Tibial artery (tissue), 4 donors: ENCODE measurements at places on chromosomes 11 and 22.

DNA sequence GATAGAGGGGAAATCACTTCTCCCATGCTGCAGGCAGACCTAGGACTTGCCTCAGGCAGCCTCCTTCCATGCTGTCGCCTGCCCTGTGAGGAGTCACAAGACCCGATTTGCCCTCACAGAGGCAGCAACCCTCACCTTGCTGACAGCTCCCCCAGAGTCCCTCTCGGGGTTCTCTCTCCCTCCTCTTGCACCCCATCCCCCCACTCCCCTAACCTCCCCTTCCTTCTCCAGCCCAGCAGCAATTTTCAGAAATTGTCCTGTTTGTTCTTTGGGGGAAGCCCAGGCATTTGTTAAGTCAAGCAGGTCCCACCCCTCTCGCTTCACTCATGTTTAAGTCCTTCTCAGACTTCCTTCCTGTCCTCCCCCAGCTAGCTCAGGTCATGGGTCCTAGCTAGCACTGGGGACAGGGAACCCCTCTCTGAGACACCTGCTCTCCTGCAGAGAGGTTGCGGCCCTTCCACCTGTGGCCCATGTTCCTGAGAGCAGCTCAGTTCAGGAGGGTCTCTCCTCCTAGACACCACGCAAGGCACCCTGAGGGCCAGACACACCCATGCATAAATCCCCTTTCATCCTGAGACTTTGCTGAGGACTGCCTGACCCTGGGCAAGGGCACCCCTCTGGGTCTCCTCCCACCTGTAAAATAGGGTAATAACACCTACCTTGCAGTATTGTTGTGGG lies 6.3 kb upstream of the FXYD2 start:
- peak; percentile 43 for DNase-seq

- no peak for DNase-seq
Measured at GRCh38 chr11:115237578-115237977, 266.6 kb downstream of the CADM1 start.

DNA sequence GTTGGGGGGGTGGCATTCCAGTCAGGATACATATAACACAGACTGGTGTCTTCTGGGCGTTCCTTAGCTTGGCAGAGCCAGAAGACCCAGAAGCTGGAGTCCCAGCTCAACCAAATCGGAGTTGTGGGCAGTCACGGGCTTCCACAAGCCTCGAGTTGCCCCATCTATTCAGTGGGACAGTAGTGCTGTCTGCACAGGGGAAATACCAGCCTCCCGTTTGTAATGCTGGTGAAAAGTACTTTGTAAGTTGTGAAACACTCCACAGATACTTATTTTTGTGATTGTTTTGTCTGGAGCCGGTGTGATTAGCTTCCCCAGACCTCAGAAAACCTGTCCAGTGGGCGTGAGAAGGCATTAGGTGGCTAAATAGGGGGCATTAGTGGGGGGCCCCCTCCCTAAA lies 13.6 kb downstream of the DGKZ start:
- DNase-seq, result no peak

DNA sequence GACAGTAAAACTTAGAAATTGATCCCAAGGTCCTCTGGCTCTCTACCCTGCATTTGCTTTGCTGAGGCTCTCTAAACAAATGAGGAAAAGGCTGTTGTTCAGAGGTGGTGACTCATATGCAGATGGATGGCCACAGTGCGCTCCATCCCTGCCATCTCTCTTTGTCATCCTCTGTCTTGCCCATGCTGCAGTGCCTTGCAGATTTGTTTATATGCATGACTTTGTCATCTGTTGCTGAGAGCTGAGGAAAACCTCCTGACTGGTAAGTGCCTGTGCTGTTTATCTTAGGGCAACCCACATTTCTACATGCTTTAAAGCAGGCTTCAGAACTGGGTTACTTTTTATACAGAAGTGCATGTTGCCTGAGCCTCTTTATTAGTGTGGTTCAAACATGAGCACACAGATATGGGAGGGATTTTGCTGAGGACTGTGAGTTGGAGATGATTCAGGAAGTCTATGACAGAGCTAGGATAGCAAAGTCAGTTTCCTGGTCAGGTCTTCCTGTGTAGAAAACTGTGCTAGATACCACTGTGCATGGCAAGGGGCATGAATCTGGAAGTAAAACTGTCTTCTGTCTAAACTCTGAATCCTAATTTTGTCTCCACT lies 57.4 kb downstream of the JAM3 start:
- DNase-seq, result no peak

DNA sequence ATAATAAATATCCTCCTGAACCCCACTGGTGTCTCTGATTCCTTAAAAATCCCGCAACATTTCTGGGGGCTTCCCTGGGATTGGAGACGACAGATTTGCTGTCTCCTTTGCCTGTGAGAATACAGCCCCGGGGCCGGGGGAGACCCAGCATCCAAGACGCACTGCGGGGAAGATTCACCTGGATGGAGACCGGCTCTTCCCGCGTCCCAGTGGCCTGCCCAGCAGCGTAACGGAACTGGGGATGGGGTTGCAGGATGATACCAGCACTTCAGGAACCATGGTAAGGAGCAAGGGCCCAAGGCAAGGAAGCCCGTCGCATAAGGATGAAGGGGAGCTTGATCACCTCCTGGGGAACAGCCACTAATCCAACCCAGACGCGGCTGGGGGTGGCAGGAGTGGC lies 53.3 kb upstream of the OR4C15 start:
- no peak for DNase-seq

DNA sequence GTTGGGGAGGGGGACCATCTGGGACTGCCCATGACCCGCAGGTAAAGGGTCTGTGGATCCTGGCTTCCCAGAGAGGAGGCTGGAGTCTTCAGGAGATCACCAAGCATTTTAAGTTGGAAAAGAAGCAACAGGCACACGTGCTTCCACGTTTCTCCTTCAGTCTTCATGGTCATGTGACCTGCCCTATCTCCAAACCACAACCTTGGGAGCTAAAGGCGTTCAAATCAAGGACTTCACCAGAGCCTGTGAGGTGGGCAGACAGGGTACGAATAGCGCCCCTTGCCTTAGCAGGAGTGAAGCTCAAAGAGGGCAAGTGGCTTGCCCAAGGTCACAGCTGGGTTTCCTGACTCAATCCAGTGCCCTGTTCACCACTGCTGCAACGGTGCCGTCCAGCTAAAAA lies 6.7 kb downstream of the TMEM184B start:
- DNase-seq, result no peak

DNA sequence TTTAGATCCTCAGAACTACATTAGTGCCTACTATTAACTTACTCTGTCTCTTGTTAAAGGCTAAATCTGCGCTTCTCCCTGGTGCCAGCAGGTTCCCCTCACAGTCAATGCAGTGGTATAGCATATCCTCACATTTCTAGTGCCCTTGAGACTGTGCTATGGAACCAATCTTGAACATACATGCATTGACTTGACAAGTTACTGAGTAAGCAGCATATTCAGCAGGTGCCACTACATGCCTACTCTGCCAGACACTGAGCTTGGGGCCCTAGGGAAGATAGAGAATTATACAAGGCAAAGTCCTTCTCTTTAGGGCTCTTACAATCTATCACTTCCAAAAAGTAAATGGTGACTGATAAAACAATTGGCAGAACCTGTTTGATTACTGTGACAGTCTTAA lies 3.2 kb downstream of the FUT4 start:
- DNase-seq, result no peak

- no peak for DNase-seq
Measured at GRCh38 chr11:100726680-100727079, 39.6 kb downstream of the ARHGAP42 start.

- no peak for DNase-seq
Measured at GRCh38 chr11:61270354-61271076, 24.6 kb downstream of the VWCE start.

- DNase-seq, result no peak
Measured at GRCh38 chr11:9577556-9577955, 4.1 kb downstream of the WEE1 start.

DNA sequence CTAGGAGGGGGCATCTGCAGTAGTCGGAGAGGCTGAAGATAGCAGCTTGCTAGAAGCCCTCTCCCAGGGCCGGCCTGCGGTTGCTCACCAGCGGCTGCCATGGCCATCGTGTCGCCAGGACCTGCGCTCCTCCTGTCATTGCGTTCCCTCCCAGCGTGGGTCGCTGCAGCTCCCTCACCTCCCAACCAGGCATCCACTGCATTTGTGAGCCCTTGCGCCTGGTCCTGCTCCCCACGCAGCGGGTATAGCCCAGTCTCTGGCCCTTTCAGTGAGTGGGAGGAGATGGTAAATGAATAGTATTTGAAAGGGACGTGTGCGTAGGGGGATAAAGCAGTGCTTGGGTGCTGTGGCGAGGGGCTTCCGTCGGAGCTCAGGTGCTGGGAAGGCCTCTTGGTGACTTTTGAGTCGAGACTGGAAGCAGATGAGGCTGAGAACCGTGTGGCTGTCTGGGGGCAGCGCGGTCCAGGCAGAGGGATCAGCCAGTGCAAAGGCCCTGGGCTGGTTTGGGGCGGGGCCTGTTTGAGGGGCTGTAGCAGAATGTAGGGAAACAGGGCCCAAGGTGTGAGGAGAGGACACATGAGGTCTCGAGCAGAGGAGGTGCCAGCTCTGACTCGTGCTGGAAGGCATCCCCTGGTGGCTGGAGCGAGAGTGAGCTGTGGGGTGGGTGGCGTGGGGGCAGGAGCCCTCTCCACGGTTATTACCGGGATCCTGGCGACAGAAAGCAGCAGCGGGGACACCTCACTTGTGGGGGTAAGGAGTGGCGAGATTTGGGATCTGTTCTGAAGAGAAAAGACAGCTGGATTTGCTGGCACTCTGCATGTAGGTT lies 39.3 kb downstream of the LRP5 start:
- no peak for DNase-seq

DNA sequence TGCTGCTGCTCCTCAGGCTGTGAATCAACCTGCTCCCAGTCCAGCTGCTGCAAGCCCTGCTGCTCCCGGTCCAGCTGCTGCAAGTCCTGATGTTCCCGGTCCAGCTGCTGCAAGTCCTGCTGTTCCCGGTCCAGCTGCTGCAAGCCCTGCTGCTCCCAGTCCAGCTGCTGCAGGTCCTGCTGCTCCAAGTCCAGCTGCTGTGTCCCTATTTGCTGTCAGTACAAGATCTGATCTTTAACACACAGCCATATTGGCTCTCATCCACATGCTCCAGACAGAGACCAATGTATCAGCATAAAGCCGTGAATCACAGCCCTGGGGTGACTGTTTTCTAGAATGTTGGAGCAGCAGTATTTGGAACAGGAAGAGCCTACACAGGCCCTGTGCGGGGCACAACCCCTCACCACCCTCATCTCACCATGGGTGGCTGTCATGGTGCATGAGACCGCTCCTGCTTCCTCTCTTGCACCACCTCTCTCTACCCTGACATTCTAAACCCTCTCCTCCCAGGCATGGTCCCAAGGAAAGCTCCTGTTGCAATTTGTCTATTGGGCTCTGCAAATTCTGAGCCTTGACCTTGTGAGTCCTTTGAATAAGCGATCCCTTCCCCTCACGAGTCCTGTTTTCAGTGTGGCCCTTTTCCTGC lies 3.5 kb downstream of the KRTAP5-10 start:
- DNase-seq, result no peak

DNA sequence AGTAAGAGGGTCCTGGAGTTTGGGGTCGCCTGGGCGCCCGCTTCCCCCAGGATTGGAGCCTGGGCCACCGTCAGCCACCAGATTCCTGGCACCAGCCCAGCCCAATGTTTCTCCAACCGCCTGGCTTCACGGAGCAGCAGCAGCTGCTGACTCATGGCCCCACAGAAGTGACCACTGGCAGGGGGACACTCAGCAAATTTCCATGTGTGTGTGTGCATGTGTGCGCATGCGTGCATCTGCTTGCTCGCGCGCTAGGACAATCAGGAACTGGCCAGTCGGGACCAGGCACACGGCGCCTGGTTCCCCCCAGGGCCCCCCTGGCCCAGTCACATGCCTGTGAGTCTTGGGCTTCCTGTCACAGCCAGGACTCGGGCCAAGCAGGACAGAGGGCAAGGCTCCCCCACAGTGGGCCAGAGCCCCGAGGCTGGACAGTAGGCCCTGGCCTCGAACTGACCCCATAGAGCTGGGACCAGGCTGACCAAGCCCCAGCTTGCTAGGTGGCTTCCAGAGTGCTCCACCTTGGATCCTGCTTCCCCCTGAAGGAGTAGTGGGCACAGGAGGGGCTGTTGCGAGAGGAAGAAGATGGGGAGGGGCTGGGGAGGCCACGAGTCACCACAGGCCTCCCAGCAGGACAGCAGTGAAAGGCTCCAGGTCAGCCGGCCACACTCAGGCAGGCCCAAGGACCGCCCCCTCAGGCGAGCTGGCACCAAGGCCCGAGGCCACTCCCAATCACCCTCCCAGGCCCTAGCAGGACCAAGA lies 3.2 kb downstream of the CTSD start:
- peak; percentile 87 for DNase-seq

DNA sequence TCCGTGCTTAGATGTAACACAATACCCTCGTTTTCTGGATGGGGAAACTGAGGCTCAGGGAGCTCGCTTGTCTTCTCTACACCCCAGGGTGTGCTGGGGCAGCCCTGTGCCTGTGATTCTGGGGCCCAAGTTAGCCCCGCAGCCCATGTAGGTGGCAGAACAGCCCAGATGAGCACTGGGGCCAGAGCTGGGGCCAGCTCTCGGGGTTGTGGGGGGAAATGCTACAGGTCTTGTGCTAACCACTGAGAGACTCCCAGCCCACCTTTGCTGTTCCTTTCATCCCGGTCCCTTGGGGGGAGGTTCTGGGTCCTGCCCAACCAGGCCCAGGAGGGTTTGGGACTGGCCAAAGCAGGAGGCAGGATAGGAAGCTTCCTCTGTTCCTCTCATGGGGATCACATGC lies 13.5 kb downstream of the MYEOV start:
- DNase-seq, result peak; percentile 38

DNA sequence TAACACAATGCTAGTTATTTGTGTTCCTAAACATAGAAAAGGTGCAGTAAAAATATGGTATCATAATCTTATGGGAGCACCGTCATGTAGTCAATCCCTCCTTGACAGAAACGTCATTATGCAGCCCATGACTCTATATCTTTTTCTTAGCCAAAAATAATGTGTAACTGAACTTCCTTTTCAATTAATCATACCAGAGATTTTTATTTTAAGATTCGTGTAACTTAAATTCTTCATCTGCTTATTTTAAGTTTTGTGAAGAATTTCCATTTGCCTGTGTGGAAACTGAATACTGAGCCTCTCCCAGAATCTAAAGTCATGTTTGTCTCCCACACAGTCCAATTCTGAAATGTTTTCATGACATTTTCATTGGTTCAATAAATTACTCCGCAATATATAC lies 699.1 kb downstream of the KCNA4 start:
- DNase-seq, result no peak

DNA sequence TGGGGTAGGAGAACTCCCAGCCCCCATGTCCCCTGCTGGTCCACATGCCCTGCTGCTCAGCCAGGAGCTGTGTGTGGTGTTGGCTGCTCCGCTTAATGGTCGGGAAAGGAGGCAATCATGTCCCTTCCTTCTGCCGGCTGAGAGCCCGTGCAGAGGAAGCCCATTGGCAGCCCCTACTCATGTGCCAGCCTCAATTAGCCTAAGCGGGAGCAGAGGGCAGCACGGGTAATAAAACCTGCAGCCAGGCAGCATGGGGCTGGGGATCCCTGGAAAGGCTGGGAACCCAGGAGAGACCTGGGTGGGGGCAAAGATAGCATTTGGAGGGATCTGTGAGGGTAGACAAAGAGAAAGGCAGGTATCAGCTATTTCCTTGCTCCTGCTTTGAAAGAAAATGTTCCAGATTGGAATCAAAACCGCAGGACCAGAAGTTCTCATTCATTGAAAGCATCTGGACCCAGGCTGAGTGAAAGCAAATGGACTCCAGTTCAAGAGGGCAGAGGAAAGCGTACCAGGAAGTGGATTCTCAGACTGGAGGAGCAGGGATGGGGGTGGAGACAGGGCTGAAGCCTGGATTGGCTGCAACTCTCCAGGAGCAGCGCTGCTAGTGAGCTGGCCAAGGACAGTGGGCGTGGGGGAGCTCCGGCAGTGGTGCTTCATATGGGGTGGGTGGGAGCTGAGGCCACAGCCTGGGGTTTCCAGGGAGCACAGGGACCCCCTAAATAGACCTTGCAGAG lies 103.4 kb upstream of the NECTIN1 start:
- DNase-seq, result no peak
